Aorta (tissue), 5 donors: ENCODE measurements at places on chromosomes 5 and 9. TPM values are rescaled to one million over a fixed set of nuclear protein-coding genes. Genes with fewer than 3 reads are reported as not detected.
A peak's percentile ranks its signal among the peaks of the same experiment; 100 is the strongest.

The REEP2 gene
- polyA plus RNA-seq = 21.9 TPM

The CDX1 gene
- 0.69 TPM for polyA plus RNA-seq

The PTGDS gene
- 12.2 TPM for polyA plus RNA-seq

DNA sequence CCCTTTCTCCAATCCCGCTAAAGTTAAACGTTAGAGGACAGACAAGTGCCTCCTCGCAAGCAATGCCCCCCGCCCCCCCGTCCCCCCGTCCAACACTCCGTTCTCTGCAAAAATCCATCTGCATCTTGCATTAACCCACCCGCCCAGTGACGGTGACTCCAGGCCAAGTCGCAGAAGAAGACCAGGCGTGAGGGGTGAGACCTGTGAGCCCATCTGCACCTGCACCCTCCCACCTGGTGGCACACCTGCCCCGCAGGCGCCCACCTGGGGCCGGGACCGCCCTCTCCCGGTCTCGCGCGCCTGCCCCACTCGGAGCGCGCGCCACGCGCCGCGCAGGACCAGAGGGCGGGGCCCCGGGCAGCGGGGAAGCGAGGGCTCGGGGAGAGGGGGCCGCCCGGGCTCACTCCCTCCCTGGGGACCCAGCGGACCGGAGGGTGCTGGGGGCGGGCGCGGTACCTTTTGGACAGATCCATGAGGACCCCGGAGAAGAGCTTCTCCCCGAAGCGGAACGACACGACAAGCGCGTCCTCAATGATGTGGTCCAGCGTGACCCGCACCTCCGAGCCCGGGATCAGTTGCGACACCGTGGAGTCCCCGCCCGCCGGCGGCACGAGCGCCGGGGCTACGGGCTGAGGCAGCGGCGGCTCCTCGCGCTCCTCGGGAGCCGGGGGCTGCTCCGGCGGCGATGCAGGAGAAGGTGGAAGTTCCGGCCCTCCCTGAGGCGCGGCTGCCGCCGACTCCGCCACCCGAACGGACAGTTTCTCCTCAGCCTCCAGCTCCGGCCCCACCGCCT, 705 bp downstream of the PWWP2A start:
- DNase-seq = peak; percentile 69

- peak; percentile 83 for DNase-seq
Observed at GRCh38 chr5:473551-474192, 30.7 kb downstream of the EXOC3 start.

DNA sequence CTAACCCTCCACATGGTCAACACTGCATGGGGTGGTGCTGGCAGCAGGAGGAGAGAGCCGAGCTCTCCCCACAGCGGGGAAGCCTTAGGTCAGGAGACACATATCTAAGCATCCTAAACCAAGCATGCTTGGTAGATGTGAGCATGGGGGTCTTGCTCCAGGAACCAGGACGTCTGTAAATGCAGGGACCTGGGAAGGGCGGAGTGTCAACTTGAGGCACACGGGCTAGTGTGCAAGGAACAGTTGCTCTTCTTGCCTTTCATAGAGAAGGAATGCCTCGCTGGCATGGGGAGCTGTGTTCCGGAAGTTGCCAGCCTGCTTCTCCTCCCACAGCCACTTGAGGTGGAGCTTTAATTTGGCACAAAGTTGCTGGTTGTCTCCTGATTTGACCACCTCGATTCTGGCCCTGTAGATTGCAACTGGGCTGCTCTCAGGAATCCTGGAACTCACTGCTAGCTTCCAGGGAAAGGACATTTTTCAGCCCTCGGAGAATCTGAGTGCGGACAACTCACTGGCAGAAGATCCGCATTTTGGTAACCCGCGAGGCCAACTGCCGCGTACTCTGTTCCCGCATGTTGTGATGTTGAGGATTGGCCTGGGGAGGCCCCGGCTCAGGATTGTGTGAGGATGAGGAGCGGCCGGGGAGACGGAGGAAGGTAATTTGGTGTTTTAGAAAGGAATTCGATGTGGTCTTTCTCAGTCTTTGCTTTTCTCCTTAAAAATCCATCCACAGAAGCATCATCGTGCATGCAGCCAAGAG, 370.3 kb upstream of the IRX1 start:
- no peak for DNase-seq

GRCh38 chr9:86827893-86828292, 119.4 kb downstream of the GAS1 start:
- no peak for DNase-seq

- no peak for DNase-seq
Observed at GRCh38 chr5:137027758-137028157, 471.4 kb downstream of the SPOCK1 start.

DNA sequence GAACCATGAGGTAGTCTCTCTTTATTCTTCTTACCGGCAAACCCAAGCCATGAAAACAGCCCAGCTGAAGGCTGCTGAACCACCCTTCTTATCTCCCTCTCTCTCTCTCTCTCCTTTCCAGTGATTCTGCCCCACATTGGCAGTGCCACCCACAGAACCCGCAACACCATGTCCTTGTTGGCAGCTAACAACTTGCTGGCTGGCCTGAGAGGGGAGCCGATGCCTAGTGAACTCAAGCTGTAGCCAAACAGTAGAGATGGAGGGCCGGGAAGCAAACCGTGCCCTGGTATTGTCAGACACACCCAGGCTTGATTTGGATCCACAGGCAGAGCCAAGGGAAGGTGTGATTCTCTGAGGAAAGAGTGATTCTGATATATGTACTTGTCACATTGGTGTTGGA, 14.0 kb downstream of the GRHPR start:
- DNase-seq = no peak

- DNase-seq = peak; percentile 60
Observed at GRCh38 chr5:61332358-61332749, 296 bp downstream of the ZSWIM6 start.

DNA sequence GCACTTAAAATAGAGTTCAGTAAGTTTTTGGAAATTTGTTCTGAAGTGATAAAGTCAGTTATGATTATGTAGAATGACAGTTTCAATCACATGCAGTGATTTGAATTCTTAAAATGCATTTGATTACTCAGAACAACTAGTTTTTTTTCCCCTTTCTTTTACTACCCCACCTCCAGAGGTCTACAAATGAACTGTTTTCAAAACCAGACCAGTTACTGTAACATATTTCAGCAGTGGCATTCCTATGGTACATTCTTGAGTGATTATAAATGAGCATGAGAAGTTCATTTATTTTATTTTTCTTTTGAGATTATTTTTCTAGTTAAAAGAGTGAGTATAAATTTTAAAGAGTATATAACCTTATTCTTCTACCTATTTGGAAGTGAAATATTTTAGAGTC, 71.6 kb downstream of the NNT start:
- DNase-seq = no peak
